ENCODE measurements at places on chromosomes 12 and 14. TPM values are rescaled to one million over a fixed set of nuclear protein-coding genes. Genes with fewer than 3 reads are reported as not detected.

SVOP gene
- total RNA-seq, result not detected

FOXN4 gene
- not detected for total RNA-seq

CMKLR1 gene
- total RNA-seq, result 14.5 TPM

TSPAN19 gene
- not detected for total RNA-seq

NID2 gene
- total RNA-seq, result 40.4 TPM

CARMIL3 gene
- total RNA-seq, result not detected

ADAMTS20 gene
- total RNA-seq, result not detected

ATP23 gene
- 16.2 TPM for total RNA-seq

AMN gene
- not detected for total RNA-seq

IFI27 gene
- total RNA-seq, result 293 TPM

ESR2 gene
- total RNA-seq, result 0.29 TPM

SLC15A5 gene
- total RNA-seq, result not detected

PSMC6 gene
- total RNA-seq, result 80.8 TPM

MSRB3 gene
- total RNA-seq, result 213 TPM

SERPINA1 gene
- total RNA-seq, result 2.1 TPM

HPD gene
- total RNA-seq, result 1.7 TPM

RCOR1 gene
- 14.5 TPM for total RNA-seq

CEBPE gene
- 0.57 TPM for total RNA-seq

SDS gene
- total RNA-seq, result not detected

CD163L1 gene
- total RNA-seq, result 2.9 TPM

EMP1 gene
- 77.1 TPM for total RNA-seq

SCN8A gene
- 0.33 TPM for total RNA-seq

DAO gene
- total RNA-seq, result not detected

HOXC13 gene
- not detected for total RNA-seq

KRT3 gene
- not detected for total RNA-seq

ADGRD1 gene
- 52.4 TPM for total RNA-seq

SYNDIG1L gene
- not detected for total RNA-seq

AQP2 gene
- not detected for total RNA-seq

CCDC197 gene
- total RNA-seq, result not detected

DHRS2 gene
- 0.63 TPM for total RNA-seq

NGB gene
- 2.7 TPM for total RNA-seq

KERA gene
- not detected for total RNA-seq

STXBP6 gene
- 36.9 TPM for total RNA-seq

MYBPC1 gene
- not detected for total RNA-seq

IL26 gene
- not detected for total RNA-seq

ZNF664 gene
- total RNA-seq, result 76.4 TPM

CCDC38 gene
- 0.17 TPM for total RNA-seq

POTEG gene
- not detected for total RNA-seq

TMBIM4 gene
- 92.2 TPM for total RNA-seq

ZDHHC22 gene
- not detected for total RNA-seq

NUDT4 gene
- total RNA-seq, result 238 TPM

TRHDE gene
- total RNA-seq, result 0.63 TPM

RDH11 gene
- 35.1 TPM for total RNA-seq

BATF gene
- 3.4 TPM for total RNA-seq
